GM12864 (cell line): ENCODE measurements at places on chromosomes 5 and 9.

GRCh38 chr5:119250946-119251901 is 104.6 kb upstream of the TNFAIP8 start:
- no peak for DNase-seq

- no peak for DNase-seq
Measured at GRCh38 chr5:151338734-151339133, 8.6 kb downstream of the SLC36A2 start.

DNA sequence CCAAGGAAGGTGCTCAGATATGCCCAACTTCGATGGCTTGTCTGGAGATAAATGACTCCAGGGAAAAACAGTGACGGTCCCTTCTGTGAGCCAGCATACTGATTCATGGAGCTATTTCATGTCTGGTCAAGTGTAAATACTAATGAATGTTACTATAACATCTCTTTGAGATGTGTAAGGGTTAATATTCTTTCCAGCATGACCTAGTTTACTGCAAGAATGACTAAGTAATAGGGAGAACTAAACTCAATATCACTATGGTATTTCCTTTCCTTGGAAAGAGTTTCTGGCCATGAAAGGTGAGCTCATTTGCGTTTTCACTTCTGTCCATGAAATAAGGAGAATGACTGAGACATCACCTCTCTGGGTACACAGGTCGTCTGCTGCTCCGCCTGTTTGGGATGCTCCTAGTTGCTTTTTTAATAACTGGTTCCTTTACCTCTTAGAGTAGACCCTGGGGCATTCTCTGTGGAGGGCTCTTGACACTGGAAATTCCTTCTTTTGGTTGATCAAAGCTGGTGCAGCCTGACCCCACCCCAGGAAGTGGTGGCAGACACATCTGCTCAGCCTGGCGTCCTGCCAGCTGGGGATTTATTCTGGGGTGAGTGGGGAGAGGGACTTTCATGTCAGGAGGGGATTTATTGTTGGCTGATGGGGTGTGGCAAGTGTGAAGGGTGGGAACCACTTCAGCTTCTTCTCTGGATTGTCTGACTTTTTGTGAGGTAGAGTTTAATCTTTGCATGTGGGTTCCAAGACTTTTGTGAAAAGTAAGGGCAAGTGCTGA is 250.0 kb upstream of the MPDZ start:
- no peak for DNase-seq

GRCh38 chr9:68581696-68582095 is 41.0 kb upstream of the TMEM252 start:
- DNase-seq = no peak

DNA sequence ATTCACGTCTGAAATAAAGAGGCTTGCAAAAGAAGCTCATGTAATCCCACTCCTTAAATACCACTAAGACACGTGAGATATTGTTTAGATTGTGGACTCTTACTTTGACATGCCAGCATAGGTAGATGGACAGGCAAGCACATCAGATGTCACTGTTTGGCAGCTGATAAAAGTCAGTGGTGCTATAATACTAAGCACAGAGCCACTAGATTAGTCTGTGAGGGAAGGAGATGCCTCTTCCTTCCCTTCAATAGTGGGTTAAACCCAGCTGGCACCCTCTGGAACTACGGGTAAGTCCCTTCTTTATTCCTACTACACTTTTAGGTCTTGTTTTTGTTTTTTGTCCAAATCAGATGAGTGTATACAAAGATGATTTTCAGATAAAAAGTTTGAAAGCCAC is at the start of gene MYOT:
MYOT (plus strand) TSS at position 197 of the 400 bp plus-strand sequence. CDS start 2,792 bp downstream, outside the sequence.
- DNase-seq = no peak

DNA sequence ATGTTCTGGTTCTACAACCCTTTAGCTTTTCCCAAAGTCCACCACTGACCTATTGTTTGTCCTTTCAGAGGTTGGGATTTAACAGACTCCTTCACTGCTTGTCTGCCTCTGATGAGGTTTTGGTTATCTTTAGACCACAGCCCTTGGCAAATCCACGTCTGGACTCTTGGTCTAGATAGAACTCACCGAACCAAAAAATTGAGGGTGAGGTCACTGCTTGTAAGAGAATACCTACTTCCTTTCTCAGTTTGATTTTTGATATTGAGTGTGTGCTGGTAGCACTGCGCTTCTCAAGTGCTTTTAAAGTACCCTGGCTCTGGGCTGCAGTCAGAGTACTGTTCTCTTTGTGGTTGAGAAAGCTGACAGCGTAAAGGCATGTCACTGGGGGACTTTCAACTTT is 61.7 kb downstream of the JMY start:
- DNase-seq = no peak

- DNase-seq = no peak
Measured at GRCh38 chr9:122366074-122366660, 4.7 kb upstream of the PTGS1 start.

GRCh38 chr5:133453831-133454230 is 158.5 kb downstream of the FSTL4 start:
- DNase-seq = no peak

DNA sequence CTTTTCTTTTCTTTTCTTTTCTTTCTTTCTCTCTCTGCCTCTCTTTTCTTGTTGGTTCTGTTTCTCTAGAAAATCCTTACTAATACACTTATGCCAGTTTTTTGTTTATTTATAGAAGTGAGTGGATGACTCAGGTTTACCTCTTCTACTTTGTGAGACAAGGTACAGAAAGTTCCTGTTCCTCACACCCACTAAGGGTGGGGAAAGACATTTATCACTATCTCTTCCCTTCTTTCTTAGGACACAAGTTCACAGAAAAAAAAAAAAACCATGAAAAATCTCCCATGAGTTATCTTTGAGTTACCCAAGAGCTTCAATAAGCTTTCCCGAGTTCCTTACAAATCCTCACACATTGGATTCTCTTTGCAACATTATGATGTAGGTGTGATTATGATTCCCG is 60.9 kb upstream of the CD180 start:
- no peak for DNase-seq

DNA sequence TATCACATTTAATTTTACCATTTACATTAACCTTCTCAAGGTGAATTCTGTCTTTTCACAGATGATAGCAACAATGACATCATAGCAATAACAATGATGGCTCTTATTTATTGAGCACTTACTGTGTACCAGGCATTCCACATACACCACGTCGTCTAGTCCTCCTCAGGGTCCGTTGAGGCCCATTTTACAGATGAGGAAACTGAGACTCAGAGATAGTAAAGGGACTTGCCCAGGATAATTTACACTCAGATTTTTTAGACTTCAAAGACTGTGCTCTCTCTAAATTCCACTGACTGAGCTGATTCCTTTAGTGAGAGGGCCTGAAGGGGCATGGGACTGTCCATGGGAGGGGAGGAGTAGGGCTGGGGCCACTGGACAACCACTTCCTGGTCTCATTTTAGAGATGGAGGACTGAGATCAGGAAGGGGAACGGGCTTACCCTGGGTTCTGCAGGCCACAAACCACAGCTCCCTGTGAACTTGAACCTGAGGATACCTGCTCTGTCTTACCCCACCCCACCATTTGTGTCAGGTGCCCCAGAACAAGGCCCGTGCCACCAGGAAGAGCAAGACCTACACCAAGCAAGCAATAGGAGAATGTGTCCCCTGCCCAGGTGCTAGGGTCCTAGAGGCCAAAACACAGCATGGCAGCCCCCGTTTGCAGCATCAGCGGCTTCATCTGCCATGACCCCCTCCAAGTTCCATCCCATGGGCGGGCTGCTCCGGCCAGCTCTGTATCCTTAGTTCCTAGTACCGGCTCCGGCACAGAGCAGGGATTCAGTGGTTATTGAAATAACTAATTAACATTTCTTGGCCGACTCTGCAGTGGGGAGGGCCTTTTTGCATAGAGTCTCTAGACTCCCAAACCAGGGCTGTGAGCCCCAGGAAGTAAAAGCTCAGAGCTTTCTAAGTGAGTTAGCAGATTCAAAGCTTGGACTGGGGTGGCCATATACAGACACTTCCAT is 96.6 kb downstream of the RGS3 start:
- no peak for DNase-seq

- DNase-seq = no peak
Measured at GRCh38 chr5:117207088-117207668, 632.6 kb upstream of the SEMA6A start.

DNA sequence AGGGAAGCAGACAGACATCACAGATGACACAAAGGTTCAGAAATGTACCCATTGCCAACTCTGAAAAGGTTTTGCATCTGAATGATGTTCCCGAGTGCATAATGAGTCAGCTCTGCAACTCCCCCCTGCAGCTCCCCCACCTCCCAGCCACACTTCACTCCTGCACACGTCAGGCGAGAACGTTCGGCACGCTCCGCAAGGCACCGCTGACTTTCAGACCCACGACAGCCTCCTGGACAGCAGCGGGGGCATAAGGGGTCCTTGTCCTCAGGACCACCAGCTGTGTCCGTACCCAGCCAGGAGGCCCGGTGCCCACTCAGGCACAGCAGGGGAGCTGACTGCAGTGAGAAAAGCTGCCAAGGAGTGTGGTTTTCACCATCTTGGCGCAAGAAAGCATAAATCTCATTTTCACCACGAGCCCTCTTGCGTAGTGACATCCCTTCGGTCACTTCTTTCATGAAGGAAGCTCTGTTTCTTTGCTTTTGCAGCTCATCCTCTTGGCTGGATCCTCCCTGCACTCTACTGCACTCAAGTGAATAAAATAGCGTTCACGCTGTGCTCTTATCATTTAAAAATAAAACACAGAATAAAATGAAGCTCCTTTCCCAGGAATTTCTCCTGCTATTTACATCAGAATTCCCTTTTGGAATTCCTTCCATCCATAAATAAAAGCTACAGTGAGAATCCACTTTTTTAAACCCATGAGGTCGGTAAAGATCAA is 9.9 kb downstream of the GFPT2 start:
- no peak for DNase-seq

GRCh38 chr5:56763711-56764466 is 51.5 kb upstream of the MAP3K1 start:
- no peak for DNase-seq

DNA sequence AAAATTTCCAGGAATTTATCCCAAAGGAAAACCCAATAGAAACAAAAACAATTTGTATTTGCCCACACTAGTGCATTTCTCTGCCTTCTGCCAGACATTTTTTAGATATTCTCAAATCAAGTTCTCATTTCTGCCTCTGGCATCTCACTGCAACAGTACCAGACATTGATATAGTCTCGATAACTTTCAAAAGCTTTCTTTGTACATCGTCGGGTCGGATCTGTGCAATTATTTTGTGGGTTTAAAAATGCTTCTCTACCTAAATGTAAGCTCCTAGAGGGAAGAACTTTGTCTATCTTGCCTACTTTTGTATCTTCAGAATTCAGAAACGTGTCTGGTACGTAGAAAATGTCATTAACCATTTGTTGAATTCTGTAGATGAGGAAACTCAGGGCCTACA is 125.5 kb upstream of the LIFR start:
- DNase-seq = no peak
